ENCODE measurements at places on chromosomes 2 and 18.

- DNase-seq: no peak
Observed at GRCh38 chr2:187461294-187462261, 13.5 kb upstream of the CALCRL start.

- DNase-seq: no peak
Observed at GRCh38 chr18:49476664-49477411, 10.2 kb downstream of the C18orf32 start.

- DNase-seq: no peak
Observed at GRCh38 chr2:26035090-26035743, 1.3 kb downstream of the RAB10 start.

DNA sequence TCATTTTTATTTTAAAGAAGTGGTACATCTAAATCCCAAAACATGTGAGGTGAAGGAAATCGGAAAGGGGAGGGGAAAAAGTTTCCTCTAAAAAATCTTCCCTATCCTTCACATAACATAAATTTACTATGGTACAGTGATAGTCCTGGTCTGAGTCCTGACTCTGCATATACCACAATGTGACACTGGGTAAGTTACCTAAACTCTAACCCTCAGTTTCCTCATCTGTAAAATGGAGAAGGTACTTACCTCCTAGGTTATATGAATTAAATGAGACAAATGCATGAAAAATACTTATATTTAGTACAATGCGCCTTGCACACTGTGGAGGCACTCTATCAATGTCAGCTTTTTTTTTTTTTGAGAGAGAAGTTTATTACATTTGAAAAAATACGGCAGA lies 42.3 kb downstream of the TRAK2 start:
- DNase-seq: no peak

DNA sequence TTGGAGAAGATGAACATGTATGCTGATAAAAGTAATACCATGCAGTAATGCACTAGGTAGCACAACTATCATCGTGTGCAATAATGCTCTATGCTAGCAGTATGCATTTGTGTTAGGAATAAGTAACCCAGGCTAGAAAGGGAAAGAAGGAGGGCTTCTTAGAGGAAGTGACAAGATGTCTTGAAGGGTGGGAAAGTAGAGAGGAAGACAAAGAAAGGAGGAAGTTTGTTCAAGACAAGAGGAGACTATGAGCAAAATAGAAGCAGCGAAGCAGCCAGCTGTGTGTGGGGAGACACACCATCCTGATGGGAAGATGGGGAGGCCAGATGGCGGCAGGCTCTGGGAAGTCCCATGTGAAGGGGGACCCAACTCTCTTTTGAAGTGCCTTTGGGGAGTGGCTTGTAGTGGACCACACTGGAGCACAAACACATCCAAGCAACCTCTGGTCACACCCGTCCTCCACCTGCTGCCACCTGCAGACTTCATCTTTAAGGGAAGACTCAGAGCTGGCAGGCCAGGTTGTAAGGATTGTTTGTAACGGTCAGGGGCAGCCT lies 39.9 kb upstream of the INHBB start:
- DNase-seq: no peak

- no peak for DNase-seq
Observed at GRCh38 chr2:192749611-192750200, 555.0 kb upstream of the TMEFF2 start.

DNA sequence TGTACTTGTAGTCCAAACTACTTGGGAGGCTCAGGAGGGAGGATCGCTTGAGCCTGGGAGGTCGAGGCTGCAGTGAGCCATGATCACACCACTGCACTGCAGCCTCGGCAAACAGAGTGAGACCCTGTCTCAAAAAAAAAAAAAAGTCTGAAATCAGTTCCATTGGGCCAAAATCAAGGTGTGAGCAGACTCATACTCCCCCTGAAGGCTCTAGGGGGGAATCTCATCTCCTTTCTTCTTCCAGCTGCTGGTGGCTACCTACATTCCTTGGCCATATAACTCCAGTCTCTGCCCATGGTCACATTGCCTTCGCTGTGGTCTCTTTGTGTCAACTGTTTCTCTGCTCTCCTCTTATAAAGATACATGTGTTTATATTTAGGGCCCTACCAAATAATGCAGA lies 234.0 kb downstream of the LRRTM1 start:
- no peak for DNase-seq

DNA sequence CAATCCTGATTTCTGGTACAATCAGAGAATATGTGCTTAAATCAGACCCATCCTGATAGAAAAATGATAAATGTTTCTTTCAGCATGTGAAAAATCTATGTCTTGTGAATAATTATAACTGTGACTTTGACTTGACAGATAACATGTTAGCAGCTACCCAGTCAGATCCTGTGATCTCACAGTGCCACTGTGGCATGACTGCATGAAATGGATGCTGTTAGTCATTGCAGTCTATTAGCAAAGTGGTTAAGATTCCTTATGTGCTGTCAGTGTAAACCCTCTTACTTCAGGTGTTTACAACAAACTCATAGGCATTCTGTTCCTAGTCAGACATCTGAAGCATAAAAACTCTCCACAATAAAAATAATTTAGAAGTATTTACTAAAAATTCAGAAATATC lies 244.6 kb upstream of the RND3 start:
- no peak for DNase-seq

GRCh38 chr2:67311536-67311935 lies 85.6 kb upstream of the ETAA1 start:
- DNase-seq: no peak

- no peak for DNase-seq
Observed at GRCh38 chr2:7774481-7774880, 857.3 kb downstream of the RNF144A start.

GRCh38 chr2:231761735-231762134 lies 19.3 kb downstream of the PDE6D start:
- DNase-seq: no peak

- DNase-seq: peak; percentile 94
Observed at GRCh38 chr18:3526421-3527354, 76.7 kb downstream of the TGIF1 start.

DNA sequence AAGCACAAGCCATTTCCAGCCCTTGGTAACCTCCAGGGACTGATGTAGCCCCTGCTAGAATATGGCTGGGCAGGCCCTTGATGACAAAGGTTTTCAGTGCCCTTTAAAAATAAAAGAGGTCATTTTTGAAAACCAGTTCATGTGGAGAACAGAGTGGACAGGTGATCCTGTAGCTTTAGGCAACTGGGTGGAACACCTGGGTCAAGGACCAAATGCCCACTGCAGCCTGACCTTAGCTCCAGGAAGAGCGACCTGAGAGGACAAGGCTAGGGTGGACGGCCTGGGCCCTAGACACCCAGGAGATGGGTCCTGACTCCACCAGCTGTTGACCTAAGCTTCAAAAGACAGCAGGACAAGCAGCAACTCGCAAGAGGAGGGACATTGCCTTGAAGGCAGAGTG lies 116.6 kb downstream of the LIPG start:
- no peak for DNase-seq

DNA sequence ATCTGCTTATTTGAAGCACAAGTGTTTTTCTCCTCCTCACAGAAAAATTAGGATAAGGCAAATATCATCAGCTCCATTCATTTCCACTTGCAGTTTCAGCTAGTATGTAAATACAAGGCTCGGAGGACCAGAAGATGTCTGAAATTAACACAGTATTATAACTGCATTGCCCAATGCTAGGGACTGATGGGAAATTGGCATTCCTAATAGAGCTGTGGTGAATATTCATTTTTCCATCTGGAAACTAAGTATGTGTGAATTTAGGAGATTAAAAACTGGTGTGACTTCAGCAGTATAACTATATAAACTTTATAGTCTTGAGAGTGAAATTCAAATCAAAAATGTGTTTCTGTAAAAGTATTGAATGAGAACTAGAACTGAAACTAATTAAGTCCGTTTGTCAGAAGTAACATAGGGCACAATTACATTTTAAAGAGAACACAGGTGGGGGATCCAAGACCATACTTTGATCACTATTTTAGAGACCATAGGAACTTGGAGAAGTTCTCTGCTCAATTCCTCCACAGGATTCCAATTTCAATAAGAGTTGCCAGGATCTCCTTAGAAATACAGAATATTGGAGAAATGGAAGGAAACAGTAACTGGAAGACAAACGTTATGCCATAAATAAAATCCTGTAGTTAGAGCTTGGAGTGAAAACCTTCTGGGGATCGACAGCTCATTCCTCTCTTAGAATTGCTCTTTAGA lies 12.1 kb upstream of the ITGA6 start:
- peak; percentile 77 for DNase-seq

DNA sequence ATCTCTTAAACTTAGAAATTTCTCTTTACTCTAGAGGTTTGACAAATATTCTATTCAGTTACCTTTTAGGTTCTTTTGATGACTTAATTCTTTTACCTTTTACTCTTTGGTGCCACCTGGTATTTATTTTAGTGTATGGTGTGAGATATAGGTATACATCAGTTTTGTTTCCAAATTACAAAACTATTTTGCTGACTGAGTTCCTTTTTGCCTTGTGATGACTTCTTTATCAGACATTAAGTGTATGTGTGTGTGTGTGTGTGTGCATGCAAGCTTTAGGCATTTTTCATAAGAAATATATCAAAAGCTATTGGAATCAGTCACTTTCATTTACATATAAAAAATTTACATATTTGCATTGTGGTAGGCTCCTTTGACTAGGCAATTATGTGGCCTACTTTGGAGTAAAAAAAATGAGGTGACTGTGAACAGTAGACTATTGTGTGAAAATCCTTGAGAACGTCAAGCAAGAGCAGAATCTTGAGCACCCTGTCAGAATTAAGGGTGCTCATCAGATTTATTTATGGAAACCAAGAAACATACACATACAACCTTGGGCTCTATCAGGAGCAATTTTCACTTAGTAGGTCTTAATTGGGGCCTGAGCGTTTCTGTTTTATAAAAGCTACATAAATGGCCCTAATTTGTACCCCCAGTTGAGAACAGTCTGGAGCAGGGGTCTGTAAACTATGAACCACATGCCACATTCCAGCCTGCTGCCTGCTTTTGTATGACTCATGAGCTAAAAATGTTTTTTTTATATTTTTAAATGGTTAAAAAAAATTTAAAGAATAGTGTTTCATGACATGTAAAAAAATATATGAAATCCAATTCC lies 415.9 kb downstream of the SLC4A3 start:
- peak; percentile 10 for DNase-seq

DNA sequence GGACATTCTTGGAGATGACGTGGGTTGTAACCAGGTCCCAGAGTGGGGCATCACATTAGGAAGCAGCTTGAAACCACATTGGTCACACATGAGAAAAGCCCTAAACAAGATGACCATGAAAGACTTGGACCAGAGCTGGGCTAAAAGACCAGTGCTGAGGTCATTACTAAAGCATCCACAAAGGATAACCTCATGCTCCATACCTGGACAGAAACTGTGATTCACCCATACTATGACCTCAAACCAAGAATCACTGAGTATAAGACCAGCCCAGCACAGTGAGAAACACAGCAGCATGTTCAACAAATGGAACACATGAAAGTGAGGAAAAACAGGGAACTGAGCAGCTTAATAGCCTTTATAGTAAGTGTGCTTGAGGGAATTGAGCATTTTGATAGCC lies 635.5 kb upstream of the NETO1 start:
- DNase-seq: no peak

- DNase-seq: no peak
Observed at GRCh38 chr2:240711701-240712100, 20.0 kb downstream of the AQP12A start.

DNA sequence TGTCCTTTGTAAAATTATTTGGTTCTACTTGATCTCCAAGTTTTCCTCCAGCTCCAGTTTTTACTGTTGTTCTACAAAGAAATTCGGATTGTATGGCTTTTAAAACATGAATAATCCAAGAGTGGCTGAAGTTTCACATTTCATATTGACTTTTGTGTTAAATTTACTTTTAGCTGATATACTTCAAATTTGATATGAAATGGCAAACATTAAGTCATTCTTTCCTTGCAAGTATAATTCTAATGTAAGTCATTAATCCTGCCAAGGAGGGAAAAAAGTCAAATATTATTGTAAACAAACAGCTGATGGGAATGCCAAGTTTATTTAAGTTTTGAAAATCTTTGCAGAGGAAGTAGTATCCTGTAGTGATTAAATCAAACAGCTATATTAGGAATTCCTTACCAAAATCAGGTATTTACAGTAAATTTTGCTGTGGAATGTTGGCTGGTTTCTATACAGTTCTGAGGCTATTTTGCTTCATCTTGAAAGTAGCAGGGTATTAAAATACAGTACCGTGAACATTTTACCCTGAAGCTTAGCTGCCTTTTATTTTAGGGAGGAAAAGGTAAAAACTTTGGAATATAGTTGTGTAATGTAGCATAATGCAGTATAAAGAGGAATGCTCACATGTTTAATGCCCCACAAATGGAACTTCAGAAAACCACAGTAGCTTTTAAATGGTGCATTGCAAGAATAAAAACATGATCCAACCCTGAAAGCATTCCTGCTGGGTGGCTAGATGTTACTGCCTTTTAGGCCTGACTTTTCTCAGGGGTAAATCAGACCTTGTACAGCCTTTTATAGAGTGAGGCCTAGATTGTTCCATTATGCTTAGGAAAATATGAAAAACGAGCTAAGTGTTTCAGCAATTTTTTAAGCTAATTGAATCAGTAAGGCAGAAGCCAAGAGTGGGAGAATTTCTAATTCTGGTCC lies 62.7 kb upstream of the NT5C1B start:
- DNase-seq: no peak

DNA sequence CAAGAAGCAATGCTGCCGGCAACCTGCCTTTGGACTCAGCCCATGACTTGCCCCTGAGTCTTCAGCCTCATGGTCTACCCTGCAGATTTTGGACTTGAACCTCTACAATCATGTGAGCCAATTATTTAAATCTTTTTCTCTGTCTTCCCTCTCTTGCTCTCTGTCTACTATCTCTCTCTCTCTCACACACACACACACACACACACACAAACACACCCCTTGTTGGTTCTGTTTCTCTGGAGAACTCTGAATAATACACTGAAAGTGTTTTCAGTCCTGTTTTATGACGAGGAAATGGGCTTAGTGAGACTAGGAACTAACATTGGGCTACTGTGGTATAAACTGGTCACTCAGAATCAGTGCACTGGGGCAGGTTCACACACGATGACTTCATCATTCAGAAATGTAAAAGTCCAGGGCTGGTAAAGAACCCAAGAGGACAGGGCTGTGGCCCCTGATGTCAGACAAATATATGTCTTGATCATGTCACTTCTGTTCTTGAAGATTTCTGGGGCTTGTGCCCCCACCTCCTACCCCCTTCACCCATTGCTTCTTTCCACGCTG lies 266.1 kb upstream of the SIX2 start:
- DNase-seq: no peak

- no peak for DNase-seq
Observed at GRCh38 chr2:129759472-129760010, 219.9 kb upstream of the RAB6C start.

GRCh38 chr2:212548455-212548819 lies 9.8 kb upstream of the ERBB4 start:
- DNase-seq: no peak

GRCh38 chr2:218962859-218963492 lies 3.5 kb downstream of the CDK5R2 start:
- peak; percentile 97 for DNase-seq

GRCh38 chr2:216796115-216796840 lies 63.6 kb downstream of the TNP1 start:
- no peak for DNase-seq

GRCh38 chr2:9139491-9140443 lies 66.8 kb upstream of the ASAP2 start:
- peak; percentile 55 for DNase-seq

Measured in DMS79 treated with DMSO at 0.1 percent for 48 hours (cell line).